ENCODE measurements at places on chromosomes 3 and 15.

GRCh38 chr15:68316061-68316804, 38.7 kb downstream of the FEM1B start:
- no peak for DNase-seq

DNA sequence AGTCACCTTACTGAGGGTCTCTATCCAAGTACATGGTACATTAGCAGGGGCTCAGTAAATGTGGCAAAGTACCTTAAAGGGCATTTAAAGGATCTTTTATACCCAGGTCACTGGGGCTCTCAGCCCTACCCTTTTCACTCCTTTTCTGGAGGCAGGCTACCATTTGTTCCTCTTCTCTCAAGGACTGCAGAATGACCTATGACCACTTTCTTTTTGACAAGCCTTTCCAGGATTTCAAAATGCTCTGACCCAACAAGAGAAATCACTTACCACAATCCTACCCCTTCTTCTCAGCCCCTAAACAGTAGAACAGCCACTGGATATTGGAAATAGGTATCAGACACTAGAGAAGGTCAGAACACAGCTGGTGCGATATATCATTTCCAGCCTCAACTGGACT, 221.8 kb upstream of the TPRG1 start:
- DNase-seq, result no peak

- no peak for DNase-seq
Measured at GRCh38 chr3:3119393-3119851, 7.3 kb upstream of the TRNT1 start.

DNA sequence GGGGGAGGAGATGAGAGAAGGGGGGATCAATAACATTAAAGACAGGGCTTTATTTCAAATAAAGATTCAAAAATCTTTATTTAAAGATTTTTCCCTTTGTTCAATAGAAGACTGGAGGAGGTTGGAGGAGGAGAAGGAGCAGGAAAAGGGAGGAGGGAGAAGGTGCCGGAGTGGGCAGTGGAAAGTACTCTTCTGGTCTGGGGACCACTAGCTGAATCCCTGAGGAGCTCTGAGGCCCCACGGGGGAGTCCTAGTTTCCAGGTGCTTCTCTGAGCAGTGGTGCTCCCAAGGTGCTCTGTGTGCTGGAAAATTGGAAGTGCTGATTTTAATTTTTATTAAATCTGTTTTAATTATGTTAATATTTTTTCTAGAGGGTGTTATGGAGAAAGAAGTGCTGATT, 19.4 kb upstream of the SEMA4B start:
- no peak for DNase-seq

- no peak for DNase-seq
Measured at GRCh38 chr15:66236806-66237375, 16.7 kb downstream of the MEGF11 start.

GRCh38 chr15:96966554-96966953, 636.1 kb downstream of the NR2F2 start:
- no peak for DNase-seq

DNA sequence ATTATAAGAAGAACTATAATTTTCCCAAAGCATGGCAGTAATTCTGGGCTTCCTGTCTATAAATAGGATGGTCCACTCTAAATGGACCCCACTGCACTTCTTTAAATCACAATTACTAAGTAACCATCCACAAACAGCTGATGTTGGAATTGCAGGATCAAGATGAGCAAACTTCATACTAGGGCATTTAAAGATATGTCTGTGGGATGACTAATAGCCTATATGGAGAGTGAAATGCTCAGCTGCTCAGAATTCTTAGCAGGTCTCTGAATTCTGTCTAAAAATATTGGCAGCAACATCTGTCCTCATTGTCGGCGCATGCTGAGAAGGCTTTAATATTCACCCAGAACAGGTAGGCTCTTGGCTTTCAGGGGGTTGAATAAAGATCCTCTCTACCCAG, 140.4 kb downstream of the SATB1 start:
- no peak for DNase-seq

DNA sequence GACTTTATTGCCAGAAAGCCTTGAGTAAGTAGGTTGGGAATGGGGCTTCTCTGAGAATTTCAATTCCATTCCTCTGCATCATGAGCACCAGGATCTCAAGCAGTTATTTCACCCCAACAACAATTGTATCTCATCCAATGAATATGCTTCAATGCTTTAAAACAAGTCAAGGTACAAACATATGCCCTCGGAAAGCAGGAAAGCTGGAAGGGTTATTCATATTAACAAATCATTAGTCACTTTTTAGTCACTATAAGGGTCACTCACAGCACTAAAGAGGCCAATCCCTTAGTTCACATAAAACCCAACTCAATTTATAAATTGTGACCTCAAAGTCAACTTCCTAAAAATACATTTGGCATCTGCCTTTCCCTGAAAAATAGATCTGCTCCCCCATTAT, 16.2 kb downstream of the MB21D2 start:
- no peak for DNase-seq

- DNase-seq, result no peak
Measured at GRCh38 chr15:74179101-74179841, 5.8 kb downstream of the ISLR start.

DNA sequence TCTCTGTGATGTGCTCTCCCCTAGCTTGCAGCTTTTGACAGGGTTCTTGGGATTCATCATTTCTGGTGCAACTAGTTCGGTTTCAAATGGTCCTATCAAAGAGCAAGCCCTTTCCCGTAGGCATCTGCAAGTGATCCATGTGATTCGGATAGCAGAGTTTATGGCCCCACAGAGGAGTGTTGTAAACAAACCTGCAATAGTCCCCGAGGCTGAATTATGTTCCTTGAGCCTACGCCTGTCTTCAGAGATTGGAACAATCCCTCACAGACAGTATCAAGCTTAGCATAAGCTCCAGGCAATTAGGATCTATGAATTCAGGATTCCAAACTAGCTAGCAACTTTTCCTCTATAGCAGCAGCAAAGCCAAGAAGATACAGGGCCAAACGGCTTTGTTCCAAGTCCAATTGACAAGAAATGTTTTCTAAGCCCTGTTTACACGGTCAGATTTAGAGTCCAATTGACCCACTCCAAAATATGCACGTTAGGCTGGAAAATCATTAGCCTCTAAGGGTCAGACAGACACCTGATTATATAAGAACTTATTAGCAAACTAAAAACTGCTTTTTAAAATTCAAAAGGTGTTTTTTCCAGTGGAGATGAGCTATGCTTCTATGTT, 24.8 kb downstream of the LNP1 start:
- no peak for DNase-seq

- DNase-seq, result no peak
Measured at GRCh38 chr3:126979046-126979628, 3.8 kb upstream of the PLXNA1 start.
